ENCODE measurements at places on chromosomes 2 and 18. TPM values are rescaled to one million over a fixed set of nuclear protein-coding genes. Genes with fewer than 3 reads are reported as not detected.

The OTX1 gene
- polyA plus RNA-seq, result not detected

The GAL3ST2 gene
- polyA plus RNA-seq, result not detected

The ITGB6 gene
- polyA plus RNA-seq, result 0.05 TPM

The BMP10 gene
- not detected for polyA plus RNA-seq

The METTL4 gene
- 7.2 TPM for polyA plus RNA-seq

The HSPD1 gene
- 73.2 TPM for polyA plus RNA-seq

The SF3B1 gene
- polyA plus RNA-seq, result 271 TPM

The CAVIN2 gene
- polyA plus RNA-seq, result 210 TPM

The TMEM163 gene
- 2.8 TPM for polyA plus RNA-seq

The C2orf81 gene
- 0.16 TPM for polyA plus RNA-seq

The SIX3 gene
- polyA plus RNA-seq, result not detected

The PAIP2B gene
- 0.13 TPM for polyA plus RNA-seq

The C1QL2 gene
- polyA plus RNA-seq, result not detected

The ERICH2 gene
- not detected for polyA plus RNA-seq

The ST6GAL2 gene
- not detected for polyA plus RNA-seq

The ANKRD62 gene
- polyA plus RNA-seq, result not detected

The MZT2B gene
- 288 TPM for polyA plus RNA-seq

The HNMT gene
- polyA plus RNA-seq, result 8.6 TPM

The ATP6V1C2 gene
- 0.05 TPM for polyA plus RNA-seq

The PFN4 gene
- polyA plus RNA-seq, result 0.27 TPM

The VSNL1 gene
- polyA plus RNA-seq, result not detected

All from endothelial cell of umbilical vein (primary cell).